Hypothalamus (tissue), 51 donors: ENCODE measurements at places on chromosomes 7 and 10.

- DNase-seq: no peak
Measured at GRCh38 chr7:72405418-72405817, 6.7 kb downstream of the CALN1 start.

DNA sequence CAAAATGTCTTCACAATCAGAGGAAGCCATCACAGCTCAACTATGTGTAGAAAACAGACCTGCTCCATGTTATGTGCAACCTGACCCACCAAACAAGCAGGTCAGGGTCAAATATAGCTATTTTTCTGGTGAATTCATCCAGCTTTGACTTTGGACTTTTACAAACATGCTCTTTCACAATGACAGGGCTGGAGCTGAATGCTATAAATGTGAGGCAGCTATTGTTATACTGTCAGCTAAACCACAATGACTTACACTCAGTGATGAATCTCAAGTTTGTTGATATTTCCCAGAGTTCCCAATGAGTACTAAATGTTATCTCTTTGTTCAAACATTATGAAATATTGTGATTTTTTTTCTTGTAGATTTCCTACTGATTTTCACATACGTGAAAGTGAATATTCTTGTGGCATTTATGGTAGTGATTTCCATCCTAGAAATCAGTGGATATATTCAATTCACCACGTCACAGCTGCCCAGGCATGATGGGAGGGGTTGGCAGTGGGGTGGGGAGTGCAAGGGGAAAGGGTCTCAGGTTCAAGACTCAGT, 2.5 kb upstream of the ITIH2 start:
- no peak for DNase-seq

- DNase-seq: no peak
Measured at GRCh38 chr7:80942261-80943041, 23.6 kb upstream of the SEMA3C start.

DNA sequence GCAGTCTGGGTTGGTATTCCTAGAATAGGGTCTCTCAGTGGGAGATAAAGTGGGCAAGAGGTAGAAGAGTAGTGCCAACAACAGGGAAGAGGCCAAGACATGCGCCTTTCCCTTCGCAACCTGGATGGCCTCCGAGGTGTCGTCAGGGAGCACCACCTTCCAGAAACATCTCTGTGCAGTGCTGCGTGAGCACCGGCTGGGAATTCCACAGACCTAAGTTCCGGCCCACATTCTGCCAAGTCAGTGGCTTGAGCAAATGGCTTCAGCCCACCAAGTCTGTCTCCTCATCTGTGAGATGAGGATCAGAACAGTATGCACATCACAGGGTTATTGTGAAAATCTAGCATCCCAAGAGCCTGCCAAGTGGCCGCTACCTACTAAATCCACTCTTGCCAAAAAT, 40.6 kb downstream of the CCDC3 start:
- no peak for DNase-seq

GRCh38 chr10:23368816-23369640, 24.4 kb upstream of the C10orf67 start:
- no peak for DNase-seq

DNA sequence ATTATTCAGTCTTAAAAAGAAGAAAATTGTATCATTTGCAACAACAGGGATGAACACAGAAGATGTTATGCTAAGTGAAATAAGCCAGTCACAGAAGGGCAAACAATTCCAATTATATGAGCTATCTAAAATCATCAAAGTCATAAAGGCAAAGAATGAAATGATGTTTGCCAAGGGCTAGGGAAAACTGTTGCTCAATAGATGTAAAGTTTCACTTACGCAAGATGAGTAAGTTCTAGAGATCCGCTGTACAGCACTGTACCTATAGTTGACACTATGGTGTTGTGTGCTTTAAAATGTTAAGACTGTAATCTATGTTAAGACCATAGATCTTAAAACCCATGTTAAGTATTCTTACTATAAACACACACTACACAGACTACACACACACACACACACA, 904.6 kb upstream of the LRRN3 start:
- DNase-seq: no peak

DNA sequence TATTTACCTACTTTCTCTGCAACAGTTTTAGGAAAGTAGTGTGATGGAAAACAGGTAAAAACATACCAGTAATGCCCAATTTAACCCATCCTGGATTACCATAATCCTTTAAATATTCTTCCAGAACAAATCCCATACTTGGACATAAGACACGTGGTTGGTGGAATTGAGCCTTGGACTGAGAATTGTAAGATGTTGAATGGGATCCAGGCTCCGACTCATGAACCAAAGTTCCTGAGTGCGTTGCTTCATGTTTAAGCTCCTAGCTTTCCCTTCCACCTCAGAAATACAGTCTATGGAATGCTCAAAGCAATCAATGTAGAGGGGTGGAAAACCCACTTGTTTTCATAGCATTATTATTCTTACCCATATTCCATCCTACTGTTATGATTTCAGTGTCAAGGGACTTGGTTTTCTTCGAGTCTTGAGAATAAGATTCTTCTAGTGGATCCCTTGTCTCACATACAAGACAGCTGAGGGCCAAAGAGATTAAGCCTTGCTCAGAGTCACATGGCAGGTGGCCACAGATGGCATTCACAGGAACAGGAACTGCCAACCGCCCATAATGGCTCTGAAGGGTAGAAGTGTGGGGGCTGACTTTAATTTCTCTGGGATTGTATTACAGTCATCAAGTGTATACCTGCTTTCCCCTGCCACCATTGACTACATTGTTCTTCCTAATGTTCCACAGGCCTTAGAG, 171.2 kb downstream of the GFRA1 start:
- DNase-seq: no peak

GRCh38 chr7:102991077-102991539, 78.3 kb downstream of the LRRC17 start:
- no peak for DNase-seq

DNA sequence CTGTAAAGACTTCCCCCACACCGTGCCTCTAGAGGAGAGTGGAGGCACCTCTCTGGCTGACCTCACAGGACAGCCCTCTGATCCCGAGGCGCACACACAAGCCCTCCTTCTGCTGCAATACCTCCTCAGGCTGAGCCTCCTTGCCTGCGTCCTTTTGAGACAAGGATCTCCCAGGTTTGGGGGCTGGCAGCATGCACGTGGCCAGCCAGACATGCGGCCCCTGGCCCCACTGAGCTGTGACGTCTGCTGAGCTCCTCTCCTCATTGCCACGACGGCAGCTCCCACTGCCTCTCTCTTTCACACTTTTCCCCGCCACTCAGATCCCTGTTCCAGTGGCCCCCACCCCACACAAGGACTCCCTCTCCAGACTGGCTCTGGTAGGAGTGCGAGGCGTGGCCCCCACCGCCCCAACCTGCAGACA, 12.2 kb upstream of the DNAAF5 start:
- no peak for DNase-seq

DNA sequence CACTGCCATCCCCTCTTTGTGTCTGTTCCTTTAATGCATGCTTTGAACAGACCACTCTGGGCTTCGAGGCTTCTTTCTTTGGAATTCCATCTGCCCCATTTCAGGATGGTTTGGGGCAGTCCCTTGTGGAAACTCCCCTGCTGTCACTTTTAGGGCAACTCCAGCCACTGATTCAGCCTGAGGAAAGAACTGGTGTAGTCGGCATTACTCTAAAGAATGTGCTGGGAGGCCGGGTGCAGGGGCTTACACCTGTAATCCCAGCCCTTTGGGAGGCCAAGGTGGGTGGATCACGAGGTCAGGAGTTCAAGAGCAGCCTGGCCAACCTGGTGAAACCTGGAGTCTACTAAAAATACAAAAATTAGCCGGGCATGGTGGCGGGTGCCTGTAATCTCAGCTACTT, 358.1 kb upstream of the NUPR2 start:
- DNase-seq: no peak

DNA sequence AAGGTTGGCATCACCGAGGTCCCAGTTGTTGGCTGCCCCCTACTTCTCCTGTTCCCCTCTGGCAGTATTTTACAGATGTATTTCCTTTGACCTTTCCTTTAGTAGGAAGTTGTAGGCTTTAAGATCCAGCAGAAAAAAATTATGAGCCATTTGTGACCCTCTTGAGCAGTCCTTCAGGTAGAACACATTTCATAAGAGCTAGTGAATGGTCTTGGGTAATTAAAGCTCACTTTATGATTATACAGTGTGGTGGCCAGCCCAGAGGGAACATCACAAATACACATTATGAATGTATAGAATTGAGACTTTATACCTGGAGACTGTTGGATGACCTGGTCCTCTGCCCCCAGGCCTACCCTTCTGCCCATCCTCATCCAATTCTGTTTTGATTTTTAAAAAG, 57.0 kb downstream of the KAT6B start:
- DNase-seq: no peak

GRCh38 chr7:139293534-139293933, 47.6 kb upstream of the FMC1 start:
- DNase-seq: no peak

DNA sequence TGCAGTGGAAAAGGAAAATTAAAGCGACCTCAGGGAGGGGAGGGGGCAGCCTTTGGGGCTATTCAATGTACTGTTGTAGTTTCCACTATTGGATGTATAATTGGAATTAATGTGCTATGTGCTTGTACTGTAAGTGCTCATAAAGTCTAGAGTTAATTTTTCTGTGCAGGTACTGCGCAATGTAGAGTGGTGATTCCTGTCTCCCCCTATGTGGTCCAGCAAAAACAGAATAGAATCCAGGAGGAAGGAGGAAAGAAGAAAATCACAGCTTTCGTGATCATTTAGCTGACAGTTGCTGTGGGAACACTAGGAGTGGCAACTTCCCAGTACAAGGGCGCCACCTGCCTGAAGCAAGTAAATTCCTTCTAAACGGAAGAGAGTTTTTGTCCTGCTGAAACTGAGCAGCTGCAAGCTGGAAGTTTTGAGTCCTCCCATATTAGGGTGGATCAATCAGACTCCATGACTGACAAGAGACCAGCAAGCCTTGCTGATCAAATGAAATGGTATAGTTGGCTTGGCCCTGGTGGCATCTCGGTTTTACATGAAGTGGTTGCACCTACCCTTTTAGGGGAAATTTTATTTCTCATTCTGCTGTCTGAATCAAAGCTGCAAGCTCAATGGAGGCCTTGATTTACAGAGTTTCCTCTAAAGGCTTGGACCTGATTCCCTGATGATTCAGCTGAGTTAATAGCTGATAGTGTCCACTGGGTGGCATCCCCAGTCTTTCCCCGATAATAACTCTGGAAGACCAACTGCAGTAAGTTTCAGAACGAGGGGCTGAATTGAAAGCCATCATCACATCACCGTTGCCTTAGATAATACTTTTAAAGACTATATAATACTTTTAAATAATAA, 299.8 kb downstream of the HGF start:
- DNase-seq: no peak

DNA sequence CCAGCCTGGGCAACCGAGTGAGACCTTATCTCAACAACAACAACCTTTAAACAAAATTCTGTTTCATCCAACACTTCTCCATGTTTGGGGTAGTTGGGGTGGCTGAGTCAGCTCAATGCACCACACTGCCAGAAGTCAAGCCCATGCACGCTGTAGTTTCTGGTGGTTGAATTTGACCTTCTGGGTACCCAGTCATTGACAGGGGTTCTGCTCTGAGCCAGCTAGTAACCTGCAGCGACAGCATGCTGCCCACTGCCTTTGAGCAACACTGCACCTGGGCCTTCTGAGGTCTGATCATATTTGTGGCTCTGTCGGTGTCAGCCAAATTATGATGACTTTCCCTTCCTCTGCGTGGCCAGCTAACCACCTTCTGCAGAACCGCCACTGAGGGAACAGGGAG, 84.6 kb upstream of the ZNF438 start:
- DNase-seq: no peak

DNA sequence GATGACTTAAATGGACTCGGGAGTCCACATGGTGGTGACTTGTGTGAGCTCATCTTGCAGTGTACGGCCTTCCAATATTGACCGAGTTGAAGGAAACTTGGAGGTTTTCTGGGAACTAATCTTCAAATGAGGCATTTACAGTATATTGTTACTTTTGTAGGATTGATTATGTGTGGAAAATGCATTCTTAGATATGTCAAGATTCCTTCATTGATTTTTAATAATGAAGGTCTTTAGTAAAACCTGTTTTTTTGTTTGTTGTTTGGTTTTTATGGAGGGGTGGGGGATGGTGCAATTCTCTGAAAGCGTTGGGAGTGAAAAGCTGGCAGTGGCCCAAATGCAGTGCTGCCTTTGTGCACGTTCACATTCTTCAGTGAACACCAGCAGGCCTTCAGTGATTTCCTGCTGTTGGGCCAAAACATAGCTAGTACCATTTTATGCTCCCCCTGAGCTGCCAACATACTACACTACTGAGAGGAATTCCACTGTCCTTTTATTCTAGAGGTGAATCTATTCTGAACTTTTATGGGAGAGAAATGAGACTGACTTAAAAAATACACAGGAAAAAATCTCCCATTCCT, 50.4 kb downstream of the CCNY start:
- no peak for DNase-seq

DNA sequence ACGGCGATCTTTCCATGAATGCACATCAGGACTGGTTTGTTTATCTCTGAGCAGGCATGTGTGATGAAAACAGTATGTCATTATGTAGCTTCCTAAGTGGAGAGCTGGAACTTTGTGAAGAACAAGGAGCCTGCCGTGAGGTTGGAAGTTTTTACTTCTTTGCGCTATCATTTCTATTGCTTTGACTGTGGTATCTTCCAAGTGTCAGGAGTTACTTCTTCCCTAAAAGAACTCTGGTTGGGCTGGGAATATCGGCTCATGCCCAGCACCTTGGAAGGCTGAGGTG, 167.4 kb upstream of the AHR start:
- no peak for DNase-seq

DNA sequence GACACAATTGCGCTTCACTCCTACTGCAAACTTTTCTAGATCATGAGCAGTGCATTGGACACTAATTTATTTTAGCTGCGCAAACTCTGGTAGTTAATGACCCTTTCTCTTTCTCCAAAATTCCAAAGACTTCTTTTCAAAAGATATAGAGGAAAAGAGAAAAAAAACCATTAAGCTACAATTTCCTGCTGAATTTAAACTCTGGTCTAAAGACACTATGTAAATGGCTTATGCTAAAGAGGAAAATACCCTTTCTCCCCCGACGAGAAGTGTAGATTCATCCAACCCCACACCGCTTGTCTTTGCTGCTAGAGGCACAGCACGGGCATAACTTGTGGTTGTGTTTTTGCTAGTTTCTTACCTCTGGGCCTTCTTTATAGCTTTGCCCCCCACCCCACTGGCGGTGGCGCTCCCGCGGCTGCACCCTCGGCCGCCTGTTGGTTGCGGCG, 84.1 kb downstream of the SNX10 start:
- no peak for DNase-seq

- no peak for DNase-seq
Measured at GRCh38 chr7:143027032-143027431, at the start of gene OR9A2. Gene OR9A2 (minus strand): TSS chr7:143027132. CDS start chr7:143027132, 0 bp downstream.

DNA sequence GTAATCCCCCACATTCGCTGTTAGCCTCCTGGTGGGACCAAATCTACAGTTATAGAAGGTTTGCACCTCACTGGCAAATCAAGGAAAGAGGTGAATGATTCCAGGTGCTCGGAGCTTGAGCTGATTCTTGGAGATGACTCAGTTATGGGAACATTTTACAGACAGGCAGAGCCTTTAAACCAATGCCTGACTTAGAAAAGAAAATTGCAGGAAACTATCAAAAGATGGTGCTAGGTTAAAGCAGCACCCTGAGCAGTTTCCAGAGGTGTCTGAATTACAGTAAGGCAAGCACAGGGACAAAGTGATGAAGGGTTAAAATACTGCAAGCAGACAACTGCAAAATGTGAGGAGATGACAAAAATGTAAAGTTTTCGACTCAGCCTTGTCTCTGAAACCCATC, 2.9 kb downstream of the LRRTM3 start:
- DNase-seq: no peak
